ENCODE measurements at places on chromosomes 16 and 17.

DNA sequence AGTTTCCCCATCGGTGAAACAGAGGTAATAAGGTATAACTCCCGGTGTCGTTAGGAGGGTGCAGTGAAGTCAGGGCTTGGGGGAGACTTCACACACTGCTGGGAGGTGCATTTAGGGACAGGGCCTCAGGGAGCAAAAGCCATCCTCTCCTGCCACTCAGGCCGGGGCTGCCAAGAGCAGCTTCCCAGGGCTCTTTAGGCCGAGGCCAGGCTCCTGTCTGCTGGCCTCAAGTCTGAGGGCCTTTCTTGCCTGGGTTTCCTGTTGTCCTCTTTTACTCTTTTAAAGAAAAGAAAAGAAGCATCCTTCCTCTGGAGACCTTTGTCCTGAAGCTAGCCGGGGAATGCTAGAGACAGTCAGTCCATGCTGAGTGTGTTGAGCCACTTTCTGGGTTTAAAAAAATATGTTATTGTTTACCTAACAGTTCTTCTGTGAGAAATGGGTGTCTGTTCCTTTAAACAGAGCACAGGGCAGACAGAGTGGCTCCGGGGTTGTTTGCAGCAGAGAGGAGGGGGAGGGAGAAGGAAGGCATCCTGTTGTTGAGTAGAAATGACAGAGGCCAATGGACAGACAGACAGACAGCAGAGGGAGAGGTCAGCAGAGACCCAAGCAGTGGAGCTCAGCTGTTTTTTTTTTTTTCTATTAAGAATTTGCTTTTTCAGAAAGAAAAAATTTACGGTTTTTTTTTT lies 79.1 kb downstream of the C17orf67 start:
- H3K36me3 ChIP-seq: no peaks in the 10 kb centered on the region
- peaks cover 14% of the 10 kb centered on the region for H3K4me1 ChIP-seq
- no peak for DNase-seq
- no peak overlapping the region for H3K27ac ChIP-seq
- H3K27me3 ChIP-seq: peaks cover 3% of the 10 kb centered on the region

GRCh38 chr17:3905017-3905520 lies 11.2 kb downstream of the P2RX1 start:
- no peaks in the 10 kb centered on the region for H3K27me3 ChIP-seq
- H3K36me3 ChIP-seq: no peaks in the 10 kb centered on the region
- H3K27ac ChIP-seq: no peak overlapping the region
- DNase-seq: no peak
- no peaks in the 10 kb centered on the region for H3K4me1 ChIP-seq

GRCh38 chr17:43554857-43555256 lies 8.7 kb upstream of the ETV4 start:
- no peak overlapping the region for H3K4me3 ChIP-seq
- no peak for DNase-seq
- H3K4me1 ChIP-seq: peaks cover 23% of the 10 kb centered on the region
- H3K36me3 ChIP-seq: no peaks in the 10 kb centered on the region
- no peak overlapping the region for H3K27ac ChIP-seq
- peaks cover 16% of the 10 kb centered on the region for H3K27me3 ChIP-seq

- no peaks in the 10 kb centered on the region for H3K36me3 ChIP-seq
- H3K27ac ChIP-seq: no peak overlapping the region
- no peak overlapping the region for H3K4me3 ChIP-seq
Measured at GRCh38 chr17:64410750-64411490, 20.3 kb upstream of the PECAM1 start.

DNA sequence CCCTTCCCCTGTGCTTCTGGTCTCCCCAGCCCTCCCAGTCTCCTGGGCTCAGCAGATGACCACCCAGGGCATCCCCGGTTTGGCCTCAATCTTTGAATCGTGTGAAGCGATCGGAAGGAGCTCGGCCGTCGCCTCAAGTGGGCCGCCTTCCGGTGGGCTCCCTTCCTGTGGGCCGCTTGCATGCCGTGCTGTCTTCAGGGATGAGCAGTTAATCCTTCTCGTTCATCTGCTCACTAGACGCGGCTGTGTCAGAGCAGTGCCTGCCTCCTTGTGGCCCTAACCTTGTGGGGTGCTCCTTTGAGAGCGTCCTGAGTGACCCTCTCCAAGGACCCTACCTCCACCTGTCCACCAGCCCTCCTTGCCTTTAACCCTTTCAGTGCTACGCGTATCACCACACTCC lies 40.4 kb downstream of the BAIAP2 start:
- peak overlapping the region; percentile 64 for H3K27ac ChIP-seq
- no peak for DNase-seq
- no peaks in the 10 kb centered on the region for H3K36me3 ChIP-seq
- no peak overlapping the region for H3K4me3 ChIP-seq
- H3K4me1 ChIP-seq: peaks cover 37% of the 10 kb centered on the region

All from type B pancreatic cell (in vitro differentiated cells).